ENCODE measurements at places on chromosomes 7 and 10.
A peak's percentile ranks its signal among the peaks of the same experiment; 100 is the strongest.

DNA sequence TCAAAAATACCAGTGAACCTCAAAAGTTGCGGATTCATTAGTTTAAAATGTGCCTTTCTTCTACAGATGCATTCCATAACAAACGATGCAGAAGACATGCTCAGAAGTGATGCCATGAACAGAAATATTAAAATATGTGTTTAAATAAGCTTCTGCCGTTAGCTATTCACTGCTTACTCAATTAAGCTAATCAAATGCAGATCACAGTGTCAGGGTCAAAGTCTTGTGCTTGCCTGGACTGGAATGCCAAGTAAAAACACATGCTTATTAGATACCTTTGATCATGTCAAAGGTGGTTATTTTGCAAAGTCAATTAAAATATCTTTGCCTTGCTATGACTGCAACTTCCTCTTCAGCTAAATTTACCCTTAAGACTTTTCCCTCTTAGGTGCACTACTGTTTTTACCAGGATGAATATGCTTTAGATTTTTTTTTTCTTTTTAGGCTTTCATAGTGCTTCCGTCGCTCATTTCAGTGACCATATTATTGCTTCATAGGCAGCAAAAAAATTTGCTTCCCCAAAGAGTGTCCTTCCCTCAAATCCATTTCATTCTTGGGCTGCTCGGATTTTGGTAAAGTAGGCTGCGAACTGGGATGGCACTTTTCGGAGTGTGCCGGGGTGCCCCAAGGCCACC lies 905 bp downstream of the ASB13 start:
- no peak for DNase-seq

- DNase-seq = peak; percentile 67
These were observed 62.9 kb upstream of the FAM171A1 start for GRCh38 chr10:15433850-15434537.

DNA sequence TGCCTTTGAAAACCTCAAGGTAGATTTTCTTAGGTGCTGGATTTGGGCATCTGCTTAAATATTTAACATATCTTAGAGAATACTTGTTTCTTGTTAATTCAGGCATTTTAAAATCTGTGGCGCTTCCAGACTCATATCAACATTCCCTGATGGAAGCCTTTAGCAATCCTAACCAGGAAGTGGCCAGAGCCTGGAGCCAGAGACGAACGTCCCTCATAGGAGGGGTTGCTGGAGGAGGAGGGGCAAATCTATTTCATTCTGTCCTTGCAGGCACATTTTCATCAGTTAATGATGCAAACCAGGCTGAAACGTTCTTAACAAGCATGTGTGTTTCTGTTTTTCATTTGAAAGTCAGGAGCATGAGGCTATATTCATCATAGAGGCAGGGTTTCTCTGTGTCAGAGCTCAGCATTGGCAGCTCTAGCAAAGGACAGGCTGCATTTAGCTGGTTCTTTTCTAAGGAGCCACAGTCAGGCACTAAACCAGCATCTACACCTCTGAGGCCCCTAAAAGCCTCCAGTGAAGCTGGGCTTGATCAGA lies 17.8 kb upstream of the IFIT2 start:
- DNase-seq = peak; percentile 80

DNA sequence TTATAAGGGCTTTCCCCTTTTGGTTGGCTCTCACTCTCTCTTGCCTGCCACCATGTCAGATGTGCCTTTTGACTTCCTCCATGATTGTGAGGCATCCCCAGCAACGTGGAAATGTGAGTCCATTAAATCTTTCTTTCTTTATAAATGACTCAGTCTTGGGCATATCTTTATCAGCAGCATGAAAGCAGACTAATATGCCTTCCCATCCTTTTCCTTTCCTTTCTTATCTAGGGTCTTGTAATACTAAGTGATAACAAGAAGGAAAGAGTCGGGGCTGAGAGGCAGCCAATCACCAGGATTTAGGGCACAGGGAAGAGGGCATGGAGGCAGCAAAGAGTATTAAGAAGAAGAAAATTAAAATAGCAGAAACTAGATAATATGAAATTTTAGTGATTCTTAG lies 62.0 kb upstream of the JCAD start:
- DNase-seq = no peak

- DNase-seq = no peak
These were observed 19.7 kb upstream of the RPEL1 start for GRCh38 chr10:103225939-103226338.

GRCh38 chr10:69101451-69102095 lies 13.7 kb downstream of the SRGN start:
- DNase-seq = no peak

All from retina (tissue), 1 donor.